ENCODE measurements at places on chromosomes 11 and 22.

- no peak for DNase-seq
Measured at GRCh38 chr11:44351006-44351660, 41.2 kb upstream of the ALX4 start.

DNA sequence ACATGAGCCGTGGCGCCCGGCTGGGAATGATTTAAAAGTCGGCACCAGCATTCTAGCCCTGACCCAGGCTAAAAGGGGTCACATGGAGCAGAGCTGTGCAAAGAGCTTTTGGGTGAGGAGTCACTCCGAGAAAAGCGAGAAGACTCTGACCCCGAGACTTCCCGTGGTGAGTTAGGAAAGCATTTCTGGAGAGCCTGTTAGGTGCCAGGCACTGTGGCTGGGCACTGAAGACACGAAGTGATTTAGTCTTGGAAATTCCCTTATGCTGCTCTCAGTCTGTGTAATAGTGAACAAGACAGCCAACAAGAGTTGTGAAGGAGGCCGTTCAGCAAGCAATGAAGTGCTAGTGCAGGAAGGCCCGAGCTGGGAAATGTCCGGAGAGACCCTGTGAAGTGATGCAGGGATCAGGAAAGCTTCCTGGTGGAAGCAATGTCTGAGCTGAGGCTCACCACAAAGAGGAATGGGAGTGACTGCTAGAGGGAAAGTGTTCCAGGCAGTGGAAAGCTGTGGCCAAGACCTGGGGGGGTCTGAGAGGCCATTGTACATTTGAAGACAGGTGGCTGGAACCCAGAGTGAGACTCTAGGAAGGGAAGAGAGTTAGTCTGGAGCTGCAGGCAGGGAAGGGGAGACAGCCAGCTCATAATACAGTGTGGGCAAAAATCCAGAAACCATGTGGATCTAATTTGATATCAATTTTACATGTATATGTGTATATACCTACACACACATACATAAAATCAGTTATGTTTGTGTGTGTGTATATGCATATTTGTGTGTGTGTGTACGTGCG lies 31.6 kb downstream of the MARK2 start:
- no peak for DNase-seq

- no peak for DNase-seq
Measured at GRCh38 chr11:117604336-117604995, 192.6 kb downstream of the DSCAML1 start.

DNA sequence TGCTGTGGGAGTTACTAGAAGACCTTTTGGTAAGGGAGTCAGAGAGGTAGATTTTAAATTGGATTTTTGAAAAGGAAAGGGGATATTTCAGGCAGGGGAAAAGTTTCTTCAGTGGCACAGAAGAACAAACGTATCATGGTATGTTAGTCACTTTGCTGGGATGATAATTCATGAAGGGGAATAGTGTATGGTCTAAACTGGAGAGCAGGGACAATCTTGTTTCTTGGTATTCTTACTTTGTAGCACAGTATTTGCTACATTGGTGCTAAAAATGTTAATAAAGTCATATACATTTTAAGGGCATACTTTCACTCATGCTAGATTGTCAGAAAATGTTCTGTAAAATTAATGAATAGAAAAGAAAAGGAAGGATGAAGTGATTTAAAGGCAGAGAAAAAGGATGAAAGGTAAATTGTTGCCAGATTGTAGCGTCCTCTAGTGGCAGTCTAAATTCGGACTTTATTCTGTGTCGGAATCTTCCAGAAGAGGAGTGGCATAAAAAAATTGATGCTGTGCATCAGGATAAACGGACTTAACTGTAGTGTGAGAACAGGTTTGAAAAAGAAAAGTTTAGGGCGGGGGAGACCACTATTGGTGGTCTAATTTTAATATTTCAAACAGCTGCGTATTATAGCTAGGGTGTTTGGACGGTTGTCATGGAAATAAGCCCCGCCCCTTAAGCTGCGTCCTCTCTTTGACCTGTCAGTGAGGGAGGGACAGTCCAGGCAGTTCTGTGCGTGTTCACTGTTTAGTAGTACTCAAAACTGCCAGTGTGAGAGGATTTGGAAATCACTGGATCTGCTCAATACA lies at the start of gene BCO2:
Gene BCO2, plus strand, starts transcription at position 724 of the 810 bp plus-strand sequence. CDS start 90 bp downstream, outside the sequence.
- peak; percentile 61 for DNase-seq

DNA sequence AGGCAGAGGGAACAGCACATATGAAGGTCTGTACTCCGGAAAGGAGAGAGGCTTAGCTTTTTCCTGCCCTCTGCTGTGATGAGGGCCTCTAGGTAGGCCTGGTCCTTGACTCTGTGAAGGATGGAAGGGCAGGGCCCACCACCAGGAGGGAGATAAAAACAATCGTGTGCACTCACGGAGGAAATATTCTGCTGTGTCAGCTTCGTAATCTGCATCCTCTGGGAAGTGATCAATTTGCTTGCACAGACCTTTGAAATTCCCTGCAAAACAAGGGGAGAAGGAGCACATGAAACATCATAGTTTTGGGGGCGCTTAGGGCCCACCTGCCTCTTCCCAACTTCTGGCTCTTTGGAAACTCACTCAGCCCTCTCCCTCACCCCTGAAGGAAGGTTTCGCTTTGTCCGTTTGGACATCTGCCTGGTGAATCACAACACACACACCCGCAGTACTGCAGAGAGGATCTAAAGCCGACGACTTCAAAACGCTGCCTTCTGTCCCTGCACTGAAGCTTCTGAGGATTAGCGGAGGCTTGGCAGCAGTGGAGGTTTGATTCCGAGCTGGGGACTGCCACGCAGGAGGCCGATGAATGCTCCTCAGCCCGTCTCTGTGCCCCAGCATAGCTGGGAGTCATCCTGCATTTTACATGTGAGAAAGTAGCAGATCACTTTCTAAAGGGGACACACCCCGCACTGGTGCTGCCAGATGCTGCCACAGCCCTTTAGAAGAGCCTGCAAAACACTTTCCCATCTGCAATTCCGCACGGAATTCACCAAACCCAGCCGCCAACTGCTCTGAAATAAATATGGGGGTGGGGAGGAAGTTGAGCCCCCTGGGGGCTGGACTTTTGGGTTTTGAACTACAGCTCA lies 58.6 kb upstream of the EIF3D start:
- DNase-seq = no peak

DNA sequence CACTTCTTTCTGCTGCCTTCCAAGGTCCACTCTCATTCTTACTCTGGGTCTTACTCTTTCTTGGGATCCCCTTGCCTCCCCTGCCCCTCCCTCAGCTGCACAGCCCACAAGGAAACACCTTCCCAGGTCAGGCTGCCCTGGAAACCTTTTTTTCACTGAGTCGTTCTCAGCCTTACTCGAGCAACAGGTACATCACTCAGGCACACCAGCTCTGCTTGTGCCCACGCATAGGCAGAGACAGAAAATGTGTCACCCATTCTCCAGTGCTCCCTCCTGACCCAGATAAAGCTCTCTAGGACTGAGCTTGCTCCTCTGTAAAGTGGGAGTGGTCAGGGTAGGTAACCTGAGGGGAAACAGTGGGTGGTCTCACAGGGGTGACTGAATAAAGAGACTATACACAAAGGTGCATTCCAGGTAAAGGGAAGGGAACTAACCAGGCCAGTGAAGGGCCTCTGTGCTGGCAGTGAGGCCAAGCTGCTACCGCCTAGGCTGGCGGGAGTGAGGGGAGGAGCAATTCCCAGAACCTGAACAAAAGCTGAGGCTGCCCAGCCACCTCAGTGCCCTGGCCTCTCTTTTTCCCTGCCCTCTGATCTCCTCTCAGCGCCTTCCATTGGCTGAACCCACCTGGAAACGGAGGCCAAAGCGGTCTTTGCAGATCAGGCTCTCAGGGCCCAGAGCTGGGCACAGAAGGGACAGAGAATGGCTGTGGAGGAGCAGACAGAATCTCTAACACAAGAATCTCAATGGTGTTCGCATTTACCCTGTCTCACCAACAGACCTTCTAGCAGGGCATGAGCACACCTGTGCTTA lies 15.9 kb downstream of the PRG3 start:
- DNase-seq = no peak

- DNase-seq = no peak
Measured at GRCh38 chr11:8772571-8773519, 90.3 kb downstream of the RPL27A start.

DNA sequence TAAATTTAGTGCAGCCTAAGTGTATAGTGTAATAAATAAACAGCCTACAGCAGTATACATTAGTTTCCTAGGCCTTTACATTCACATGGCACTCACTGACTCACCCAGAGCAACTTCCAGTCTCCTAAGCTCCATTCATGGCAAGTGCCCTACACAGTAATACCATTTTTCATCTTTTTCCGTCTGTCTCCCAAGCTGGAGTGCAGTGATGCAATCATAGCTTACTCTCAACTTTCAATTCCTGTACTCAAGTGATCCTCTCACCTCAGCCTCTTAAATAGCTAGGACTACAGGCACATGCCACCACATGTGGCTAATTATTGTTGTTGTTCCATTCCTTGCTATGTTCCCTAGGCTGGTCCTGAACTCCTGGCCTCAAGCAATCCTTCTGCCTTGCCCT lies 54.4 kb downstream of the FCHSD2 start:
- no peak for DNase-seq

DNA sequence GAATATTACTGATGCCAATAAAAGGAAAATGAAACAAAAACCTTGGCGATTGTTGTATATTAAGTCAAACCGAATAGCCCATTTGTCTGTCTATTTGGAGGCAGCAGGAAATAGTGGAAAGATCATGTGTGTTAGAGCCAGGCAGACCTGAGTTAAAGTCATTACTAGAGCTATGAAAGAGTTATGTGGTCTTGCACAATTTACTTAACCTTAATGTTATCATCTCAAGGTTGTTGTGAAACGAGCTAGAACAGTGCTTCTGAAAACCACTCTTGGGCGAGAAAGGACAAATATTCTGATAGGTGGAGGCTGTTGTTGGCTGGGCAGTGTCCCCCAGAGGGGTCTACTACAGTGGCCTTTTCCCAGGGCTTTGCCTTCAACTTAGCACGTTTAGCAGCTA lies 60.0 kb upstream of the NUP160 start:
- no peak for DNase-seq

DNA sequence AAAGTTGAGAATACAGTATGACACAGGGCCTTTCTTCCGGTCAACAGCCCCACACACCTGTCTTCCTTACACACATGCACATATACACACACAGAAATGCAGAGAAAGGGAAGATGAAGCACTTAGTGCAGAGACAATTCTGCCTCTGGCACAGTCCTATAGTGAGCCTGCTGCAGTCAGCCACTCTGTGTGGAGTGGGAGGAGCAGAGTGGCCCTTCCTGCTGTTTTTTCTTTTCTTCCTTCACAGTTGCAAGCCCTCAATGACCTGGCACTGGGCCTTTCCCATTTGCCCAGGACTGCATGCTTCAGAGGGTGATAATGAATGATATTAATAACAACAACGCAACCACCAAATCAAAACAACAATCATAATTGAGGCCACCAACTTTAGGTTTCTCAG lies 527.0 kb upstream of the B3GAT1 start:
- no peak for DNase-seq

DNA sequence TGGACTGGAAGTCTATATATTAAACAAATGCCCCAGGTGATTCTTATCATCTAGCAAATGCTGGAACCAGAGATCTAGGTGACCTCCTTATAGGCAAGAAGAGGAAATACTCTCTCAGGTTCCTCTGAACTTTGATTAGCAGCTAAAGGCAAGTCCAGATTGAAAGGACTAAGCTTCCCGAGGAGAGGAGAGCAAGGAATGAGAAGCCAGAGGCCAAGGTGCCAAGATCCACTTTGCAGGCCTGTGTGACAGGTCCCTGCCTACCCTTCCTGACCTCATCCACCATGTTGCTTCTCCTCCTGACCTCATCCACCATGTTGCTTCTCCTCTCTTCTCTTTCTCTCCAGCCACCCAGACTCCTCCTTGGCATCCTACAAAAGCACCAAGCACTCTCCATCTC lies 173.2 kb downstream of the LARGE1 start:
- DNase-seq = no peak

DNA sequence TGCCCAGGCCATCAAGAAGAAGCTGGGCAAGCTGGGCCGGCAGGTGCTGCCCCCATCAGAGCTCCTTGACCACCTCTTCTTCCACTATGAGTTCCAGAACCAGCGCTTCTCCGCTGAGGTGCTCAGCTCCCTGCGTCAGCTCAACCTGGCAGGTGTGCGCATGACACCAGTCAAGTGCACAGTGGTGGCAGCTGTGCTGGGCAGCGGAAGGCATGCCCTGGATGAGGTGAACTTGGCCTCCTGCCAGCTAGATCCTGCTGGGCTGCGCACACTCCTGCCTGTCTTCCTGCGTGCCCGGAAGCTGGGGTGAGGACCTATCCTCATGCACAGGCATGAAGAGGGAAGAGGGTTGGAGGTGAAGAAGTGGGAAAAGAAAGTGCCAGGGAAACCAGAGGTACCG lies 5.3 kb upstream of the NHERF4 start:
- no peak for DNase-seq

- no peak for DNase-seq
Measured at GRCh38 chr11:11968511-11969280, 39.7 kb downstream of the DKK3 start.

GRCh38 chr22:26827611-26828010 lies 170.2 kb downstream of the MIAT start:
- no peak for DNase-seq

DNA sequence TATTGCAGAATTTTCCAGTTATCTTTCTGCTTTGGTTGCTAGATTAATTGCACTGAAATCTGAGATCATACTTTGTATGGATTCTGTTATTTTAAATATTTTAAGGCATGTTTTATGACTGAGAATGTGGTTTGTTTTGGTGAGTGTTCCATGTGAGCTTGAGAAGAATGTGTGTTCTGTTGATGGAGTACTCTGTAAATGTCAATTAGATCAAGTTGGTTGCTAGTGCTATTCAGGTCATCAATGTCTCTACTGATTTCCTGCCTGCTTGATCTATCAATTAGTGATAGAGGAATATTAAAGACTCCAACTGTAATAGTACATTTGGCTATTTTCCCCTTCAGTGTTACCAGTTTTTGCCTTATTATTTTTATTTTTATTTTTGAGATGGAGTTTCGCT lies 64.3 kb upstream of the SHANK2 start:
- DNase-seq = no peak

GRCh38 chr11:4118107-4118506 lies 23.5 kb downstream of the RRM1 start:
- DNase-seq = no peak

DNA sequence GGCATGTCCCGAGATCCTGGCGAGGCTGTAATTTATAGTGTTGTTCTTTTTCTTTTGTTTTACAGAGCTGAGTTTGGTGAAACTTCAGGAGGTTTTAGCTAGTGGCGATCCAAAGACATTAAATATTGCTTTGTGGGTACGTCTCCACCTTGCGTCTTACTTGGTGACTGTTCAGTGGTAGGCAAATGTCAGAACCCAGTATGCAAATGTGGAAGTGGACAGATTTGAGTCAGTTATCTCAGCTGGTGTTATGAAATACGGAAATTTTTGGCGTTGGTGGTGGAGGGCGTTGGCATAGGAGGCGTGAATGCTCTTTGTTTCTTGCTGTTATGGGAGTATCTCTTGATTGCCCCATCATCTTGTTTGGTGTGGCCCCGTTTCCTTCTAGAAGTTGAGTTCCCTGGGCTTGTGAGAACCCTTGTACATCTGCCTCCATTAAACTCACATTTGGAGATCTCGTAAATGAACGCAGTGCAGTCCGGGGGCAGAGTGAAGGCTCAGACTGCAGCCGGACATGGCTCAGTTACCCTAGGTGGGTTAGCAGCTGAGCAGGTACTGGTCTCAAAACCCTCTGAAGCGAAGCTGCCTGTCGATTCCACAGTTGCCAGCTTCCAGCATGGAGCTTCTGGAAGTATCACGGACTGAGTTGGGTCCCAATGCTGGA lies 39.9 kb downstream of the PTPRJ start:
- DNase-seq = no peak

All from activated CD8-positive, alpha-beta memory T cell treated with anti-CD3 and anti-CD28 coated beads, Interleukin-2, amount 50 U/mL, for 48 hours (primary cell).